Peyer's patch (tissue), 4 donors: ENCODE measurements at places on chromosomes 3 and 15. TPM values are rescaled to one million over a fixed set of nuclear protein-coding genes. Genes with fewer than 3 reads are reported as not detected.

GRCh38 chr3:45595364-45596195 is 1.0 kb downstream of the LIMD1 start:
- H3K4me3 ChIP-seq = peak overlapping the region; percentile 69
- peaks cover 11% of the 10 kb centered on the region for H3K4me1 ChIP-seq
- H3K27me3 ChIP-seq = no peaks in the 10 kb centered on the region
- H3K36me3 ChIP-seq = no peaks in the 10 kb centered on the region

- H3K4me1 ChIP-seq = peaks cover 3% of the 10 kb centered on the region
- no peak overlapping the region for H3K27ac ChIP-seq
- H3K36me3 ChIP-seq = no peaks in the 10 kb centered on the region
Measured at GRCh38 chr3:4709341-4709740, 216.2 kb downstream of the ITPR1 start.

DNA sequence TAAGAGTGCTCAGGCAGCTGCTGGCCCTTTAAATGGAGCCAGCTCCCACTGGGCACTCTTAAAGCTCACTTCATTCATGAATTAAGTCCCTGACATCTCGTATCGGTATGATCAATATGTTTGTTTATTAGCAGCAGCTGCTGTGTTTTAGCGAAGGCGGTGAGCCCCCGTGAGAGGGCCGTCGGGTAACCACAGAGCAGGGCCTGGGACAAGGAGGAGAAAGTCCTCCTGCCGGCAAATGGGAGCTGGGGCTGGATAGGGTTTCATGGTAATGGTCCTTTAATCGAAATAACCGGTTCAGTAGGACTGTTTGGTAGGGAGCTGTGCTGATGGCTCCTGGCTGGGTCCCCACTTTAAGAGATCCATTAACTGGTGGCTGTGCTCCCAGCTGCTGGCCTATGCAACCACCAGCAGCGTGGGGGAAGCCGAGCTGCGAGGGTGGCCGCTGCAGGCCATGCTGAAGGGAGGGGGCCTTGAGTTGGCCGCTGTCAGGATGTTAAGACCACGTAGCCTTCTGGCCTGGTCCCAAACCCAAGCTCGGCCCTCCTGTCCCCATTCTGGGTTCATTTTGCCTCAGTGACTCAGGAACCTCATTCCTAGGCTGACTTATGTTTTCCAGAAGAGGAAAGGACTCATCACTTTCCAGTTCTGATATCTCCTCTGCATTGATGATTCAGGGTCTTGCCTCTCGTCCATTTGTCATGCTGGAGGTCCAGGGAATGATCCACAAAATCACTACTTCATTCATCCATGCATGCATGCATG is 67.6 kb upstream of the NTRK3 start:
- H3K27me3 ChIP-seq = no peaks in the 10 kb centered on the region
- H3K27ac ChIP-seq = no peak overlapping the region
- no peaks in the 10 kb centered on the region for H3K36me3 ChIP-seq
- no peaks in the 10 kb centered on the region for H3K4me1 ChIP-seq
- no peak for DNase-seq

DNA sequence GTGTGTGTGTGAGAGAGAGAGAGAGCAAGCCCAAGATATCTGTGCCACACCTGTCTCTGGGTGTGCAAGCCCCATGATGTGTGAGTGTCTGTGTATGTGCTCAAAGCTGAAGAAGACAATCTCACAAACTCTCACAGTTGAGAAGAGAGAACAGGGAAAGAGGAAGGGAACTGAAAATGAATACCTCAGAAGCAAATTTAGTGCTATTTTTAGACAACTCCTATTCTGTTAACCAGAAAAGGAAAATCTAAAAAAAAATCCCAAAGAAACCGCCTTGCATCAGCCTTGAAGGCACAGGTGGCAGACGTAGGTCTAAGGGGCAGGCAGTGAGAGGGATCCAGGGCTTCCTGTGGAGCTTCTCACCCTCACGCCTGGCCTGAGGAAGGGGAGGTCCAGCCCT is 47.8 kb downstream of the ATP2B2 start:
- H3K27ac ChIP-seq = no peak overlapping the region
- no peaks in the 10 kb centered on the region for H3K4me1 ChIP-seq
- H3K27me3 ChIP-seq = no peaks in the 10 kb centered on the region
- no peaks in the 10 kb centered on the region for H3K36me3 ChIP-seq

- no peak for DNase-seq
- H3K36me3 ChIP-seq = no peaks in the 10 kb centered on the region
- no peaks in the 10 kb centered on the region for H3K4me1 ChIP-seq
- no peak overlapping the region for H3K27ac ChIP-seq
Measured at GRCh38 chr3:13162549-13163320, 89.5 kb upstream of the IQSEC1 start.

DNA sequence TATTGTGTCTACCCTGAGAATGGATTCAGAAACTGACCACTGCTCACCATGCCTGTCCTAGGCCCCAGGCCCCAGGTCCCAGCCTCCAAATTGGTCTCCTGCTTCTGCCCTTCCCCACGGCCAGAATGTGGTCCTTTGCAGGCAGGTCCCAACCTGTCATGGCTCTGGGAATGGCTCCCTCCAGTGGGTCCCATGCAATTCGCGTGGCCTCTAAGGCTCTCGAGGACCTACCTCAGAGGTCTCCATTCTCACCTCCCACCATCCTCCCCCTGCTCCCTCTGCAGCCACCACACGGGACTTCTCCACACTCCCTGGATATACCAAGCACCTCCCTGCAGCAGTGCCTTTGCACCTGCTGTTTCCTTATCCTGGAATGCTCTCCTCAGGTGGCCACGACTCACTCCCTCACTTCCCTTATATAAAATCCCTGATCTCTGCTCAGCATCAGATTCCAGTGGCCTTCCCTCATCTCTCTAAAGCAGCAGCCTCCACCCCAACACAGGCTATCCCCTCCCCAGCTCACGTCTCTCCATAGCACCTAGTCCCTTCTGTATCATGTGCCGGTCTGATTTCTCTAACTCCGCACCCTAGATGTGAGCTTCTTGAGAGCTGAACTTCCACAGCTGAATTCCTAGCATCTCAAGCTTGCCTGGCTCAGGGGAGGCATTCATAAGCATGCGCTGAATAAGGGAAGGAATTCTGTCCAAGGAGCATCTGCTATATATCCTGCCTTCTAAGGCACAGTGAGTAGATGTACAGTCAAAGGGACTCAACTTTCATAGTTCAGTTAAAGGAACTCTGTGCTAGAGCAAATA is 56.9 kb downstream of the ARRDC4 start:
- no peak overlapping the region for H3K27ac ChIP-seq
- no peak overlapping the region for H3K4me3 ChIP-seq
- no peak for DNase-seq
- no peaks in the 10 kb centered on the region for H3K36me3 ChIP-seq
- no peaks in the 10 kb centered on the region for H3K4me1 ChIP-seq
- no peaks in the 10 kb centered on the region for H3K27me3 ChIP-seq

DNA sequence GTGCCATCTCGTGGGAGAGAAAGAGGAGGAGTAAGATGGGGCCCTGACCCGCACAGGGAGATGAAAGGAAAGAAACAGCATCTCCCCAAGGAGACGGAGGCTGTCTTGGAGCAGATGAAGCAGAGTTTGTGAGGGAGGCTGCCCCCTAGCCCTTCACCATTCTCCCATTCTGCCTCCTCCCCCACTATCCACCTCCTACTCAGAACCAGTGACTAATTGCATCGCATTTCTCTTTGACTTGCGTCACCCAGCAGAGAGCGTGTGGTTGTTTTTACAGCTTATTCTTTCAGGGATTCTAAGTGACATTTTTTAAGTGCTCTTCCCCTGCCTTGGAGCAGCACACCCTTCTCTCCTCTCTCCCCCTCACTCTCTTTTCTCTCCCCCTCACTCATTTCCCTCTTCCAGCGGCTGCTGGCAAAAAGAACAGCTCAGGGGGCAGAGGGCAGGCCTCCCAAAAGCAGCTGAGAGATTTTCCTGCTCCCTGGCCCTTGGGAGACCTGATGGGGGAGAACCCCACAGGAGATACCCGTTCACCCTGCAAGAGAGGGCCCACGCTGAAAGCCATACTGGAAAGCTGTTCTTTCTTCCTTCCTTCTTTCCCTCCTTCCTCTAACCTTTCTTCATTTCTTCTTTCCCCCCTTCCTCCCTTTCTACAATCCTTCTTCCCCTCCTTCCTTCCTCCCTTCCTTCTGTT is 91.8 kb downstream of the MRPL46 start:
- H3K36me3 ChIP-seq = no peaks in the 10 kb centered on the region
- no peak for DNase-seq
- H3K4me3 ChIP-seq = no peak overlapping the region
- no peaks in the 10 kb centered on the region for H3K27me3 ChIP-seq

- no peaks in the 10 kb centered on the region for H3K27me3 ChIP-seq
- no peak overlapping the region for H3K27ac ChIP-seq
- no peaks in the 10 kb centered on the region for H3K4me1 ChIP-seq
- DNase-seq = no peak
Measured at GRCh38 chr3:24952388-24952787, 457.7 kb upstream of the THRB start.

- no peak overlapping the region for H3K4me3 ChIP-seq
- no peaks in the 10 kb centered on the region for H3K4me1 ChIP-seq
- H3K27ac ChIP-seq = no peak overlapping the region
- H3K36me3 ChIP-seq = no peaks in the 10 kb centered on the region
- H3K27me3 ChIP-seq = no peaks in the 10 kb centered on the region
Measured at GRCh38 chr3:190380184-190380583, 7.8 kb upstream of the CLDN16 start.

DNA sequence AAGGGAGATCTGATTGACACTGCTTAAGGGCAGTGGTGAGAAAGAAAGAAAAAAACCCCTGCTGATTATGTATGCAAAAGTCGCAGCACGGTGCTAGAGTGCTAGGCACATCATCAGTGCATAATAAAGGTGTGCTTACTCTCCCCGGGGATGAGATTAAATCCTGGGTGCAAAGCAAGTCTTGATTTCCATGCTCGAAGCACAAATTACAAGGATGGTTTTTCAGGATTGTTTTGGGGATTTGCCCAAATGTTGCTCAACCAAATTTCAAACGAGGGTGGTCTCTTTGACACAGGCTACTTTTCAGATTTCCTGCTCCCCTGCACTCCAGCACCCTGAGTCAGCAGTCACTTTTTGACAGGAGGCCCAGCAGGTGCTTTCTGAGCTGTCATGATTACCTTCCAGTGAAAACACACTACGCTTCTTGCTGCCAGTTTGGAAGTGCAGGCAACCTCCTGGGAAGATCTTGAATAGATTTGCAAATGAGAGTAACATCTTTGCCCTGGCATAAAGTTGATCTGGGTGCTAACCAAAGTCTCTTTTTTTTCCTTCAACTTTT is 167.5 kb upstream of the TRIM42 start:
- no peak overlapping the region for H3K27ac ChIP-seq
- no peaks in the 10 kb centered on the region for H3K4me1 ChIP-seq
- H3K4me3 ChIP-seq = no peak overlapping the region
- no peaks in the 10 kb centered on the region for H3K36me3 ChIP-seq
- H3K27me3 ChIP-seq = no peaks in the 10 kb centered on the region

DNA sequence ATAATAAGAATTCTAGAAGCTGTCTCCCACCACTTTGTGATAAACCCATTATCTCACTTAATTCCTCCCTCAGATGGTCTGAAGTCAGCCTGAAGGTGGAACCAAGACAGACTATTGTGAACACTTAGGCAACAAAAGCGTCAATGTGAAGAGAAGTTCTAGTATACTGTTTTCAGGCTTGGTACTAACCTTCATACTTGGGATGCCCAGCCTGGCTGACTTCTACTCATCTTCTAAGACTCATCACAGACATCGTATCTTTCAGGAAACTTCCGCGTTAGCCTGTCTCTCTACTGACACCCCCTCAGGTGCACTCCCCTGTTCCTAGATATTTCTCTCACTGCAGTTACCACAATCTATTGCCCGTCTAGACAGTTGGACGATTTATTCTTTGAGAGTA is 201.2 kb downstream of the SATB1 start:
- DNase-seq = no peak
- H3K4me1 ChIP-seq = no peaks in the 10 kb centered on the region
- no peaks in the 10 kb centered on the region for H3K36me3 ChIP-seq
- H3K4me3 ChIP-seq = no peak overlapping the region

GRCh38 chr3:20038699-20039465 is 1.4 kb upstream of the KAT2B start:
- H3K36me3 ChIP-seq = no peaks in the 10 kb centered on the region
- H3K27ac ChIP-seq = peak overlapping the region; percentile 97
- H3K4me1 ChIP-seq = no peaks in the 10 kb centered on the region
- H3K27me3 ChIP-seq = no peaks in the 10 kb centered on the region
- DNase-seq = peak; percentile 21
- H3K4me3 ChIP-seq = peak overlapping the region; percentile 91

GRCh38 chr3:129577925-129578786 is 28.3 kb downstream of the PLXND1 start:
- H3K27me3 ChIP-seq = no peaks in the 10 kb centered on the region
- DNase-seq = peak; percentile 88
- peaks cover 16% of the 10 kb centered on the region for H3K36me3 ChIP-seq
- no peak overlapping the region for H3K4me3 ChIP-seq

- H3K4me1 ChIP-seq = peaks cover 15% of the 10 kb centered on the region
- DNase-seq = no peak
- H3K36me3 ChIP-seq = no peaks in the 10 kb centered on the region
- H3K4me3 ChIP-seq = no peak overlapping the region
- peak overlapping the region; percentile 37 for H3K27ac ChIP-seq
Measured at GRCh38 chr3:177538048-177538749, 340.9 kb upstream of the TBL1XR1 start.

DNA sequence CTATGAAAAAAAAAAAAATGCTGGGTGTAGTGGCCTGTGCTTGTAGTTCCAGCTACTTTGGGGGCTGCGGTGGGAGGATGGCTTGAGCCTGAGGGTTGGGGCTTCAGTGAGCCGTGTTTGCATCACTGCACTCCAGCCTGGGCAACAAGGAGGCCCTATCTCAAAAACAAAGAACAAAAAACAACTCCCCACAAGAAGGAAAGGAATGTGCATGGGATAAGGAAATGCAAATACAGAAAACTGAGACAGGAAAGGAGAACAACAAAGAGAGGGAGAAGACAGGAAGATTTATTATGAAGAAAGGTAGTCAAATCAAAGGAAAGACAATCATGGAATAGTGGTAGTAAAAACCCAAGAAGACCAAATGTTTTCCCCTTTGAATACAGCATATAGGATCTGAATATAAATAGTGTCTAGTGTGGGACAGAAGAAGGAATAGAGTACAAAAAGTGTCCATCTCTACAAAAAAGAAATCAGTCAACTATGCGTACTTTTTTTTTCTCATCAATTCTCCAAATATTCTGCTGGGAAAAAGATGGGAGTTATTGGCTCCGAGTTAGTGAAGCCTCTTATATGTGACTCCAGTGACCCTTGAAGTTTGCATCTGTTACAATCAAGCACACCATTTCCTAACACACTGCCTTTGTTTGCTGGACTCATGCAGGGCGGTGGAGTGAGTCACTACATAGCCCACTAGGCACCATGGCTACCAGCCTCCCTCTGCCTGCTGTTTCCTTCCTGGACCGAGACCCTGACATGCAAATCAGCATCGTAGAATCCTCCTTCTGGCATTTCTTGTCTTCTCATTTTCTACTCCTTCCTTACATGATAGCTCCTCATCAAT is 101.2 kb upstream of the PTX3 start:
- no peaks in the 10 kb centered on the region for H3K27me3 ChIP-seq
- no peaks in the 10 kb centered on the region for H3K36me3 ChIP-seq
- H3K4me1 ChIP-seq = no peaks in the 10 kb centered on the region
- no peak overlapping the region for H3K4me3 ChIP-seq
- H3K27ac ChIP-seq = no peak overlapping the region

GRCh38 chr15:40536501-40536900 is 28.3 kb downstream of the CCDC32 start:
- H3K27me3 ChIP-seq = no peaks in the 10 kb centered on the region
- DNase-seq = no peak
- no peak overlapping the region for H3K27ac ChIP-seq
- H3K4me3 ChIP-seq = no peak overlapping the region
- H3K4me1 ChIP-seq = no peaks in the 10 kb centered on the region

Gene RETNLB
- 42.1 TPM for total RNA-seq

Gene BFSP2
- not detected for total RNA-seq

Gene BSN
- total RNA-seq = 3.3 TPM

Gene STXBP5L
- total RNA-seq = 0.27 TPM

Gene AQP9
- not detected for total RNA-seq

Gene TPRA1
- total RNA-seq = 28.1 TPM

Gene AADACL2
- total RNA-seq = not detected

Gene ITGA11
- 0.88 TPM for total RNA-seq
